Epithelial cell of proximal tubule (primary cell): ENCODE measurements at places on chromosomes 5 and 9. TPM values are rescaled to one million over a fixed set of nuclear protein-coding genes. Genes with fewer than 3 reads are reported as not detected.
A peak's percentile ranks its signal among the peaks of the same experiment; 100 is the strongest.

Gene FBXW5
- total RNA-seq, result 124 and 149 TPM in 2 replicates

Gene MARCOL
- not detected in 2 replicates for total RNA-seq

DNA sequence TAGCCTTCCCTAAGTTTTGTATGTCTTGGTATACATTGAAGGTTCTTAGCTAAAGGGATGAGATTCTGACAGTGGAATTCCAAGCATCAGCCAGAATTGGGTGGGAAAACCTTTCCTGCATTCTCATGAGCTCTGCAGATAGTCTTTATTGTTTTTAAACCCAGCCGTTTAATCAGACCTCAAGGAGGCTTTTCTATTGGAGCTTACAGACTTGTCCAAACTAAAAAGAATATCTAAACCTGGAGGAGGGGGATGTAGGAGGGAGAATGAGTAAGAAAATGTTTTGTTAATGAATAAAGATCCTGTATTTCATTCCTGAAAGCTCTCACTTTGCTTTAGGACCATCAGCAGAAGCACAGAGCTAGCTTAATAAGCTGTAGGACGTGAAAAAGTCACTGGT, 41.7 kb downstream of the EBF1 start:
- no peak for DNase-seq

Gene PKD2L2
- not detected in 2 replicates for total RNA-seq

- DNase-seq, result no peak
Observed at GRCh38 chr5:119340597-119341218, 15.1 kb upstream of the TNFAIP8 start.

DNA sequence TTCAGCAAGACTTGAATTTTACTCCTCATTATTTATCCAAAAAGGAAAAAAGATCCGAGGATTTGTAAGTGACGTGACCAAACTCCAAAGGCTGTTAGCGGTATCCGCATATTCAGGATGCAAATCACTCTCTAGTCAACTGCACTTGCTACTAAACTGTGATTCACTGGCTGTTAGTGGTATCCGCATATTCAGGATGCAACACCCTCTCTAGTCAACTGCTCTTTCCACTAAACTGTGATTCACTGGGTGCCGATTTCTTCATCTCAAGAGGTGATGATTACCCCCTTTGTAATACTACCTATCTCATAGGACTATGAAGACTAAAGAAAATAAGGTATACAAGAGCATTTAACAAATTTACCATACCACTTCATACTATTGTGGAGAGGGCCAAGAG, 5.7 kb downstream of the MAPKAP1 start:
- DNase-seq, result peak; percentile 82

GRCh38 chr9:8917956-8918739, 1118.6 kb upstream of the DMAC1 start:
- no peak for DNase-seq

DNA sequence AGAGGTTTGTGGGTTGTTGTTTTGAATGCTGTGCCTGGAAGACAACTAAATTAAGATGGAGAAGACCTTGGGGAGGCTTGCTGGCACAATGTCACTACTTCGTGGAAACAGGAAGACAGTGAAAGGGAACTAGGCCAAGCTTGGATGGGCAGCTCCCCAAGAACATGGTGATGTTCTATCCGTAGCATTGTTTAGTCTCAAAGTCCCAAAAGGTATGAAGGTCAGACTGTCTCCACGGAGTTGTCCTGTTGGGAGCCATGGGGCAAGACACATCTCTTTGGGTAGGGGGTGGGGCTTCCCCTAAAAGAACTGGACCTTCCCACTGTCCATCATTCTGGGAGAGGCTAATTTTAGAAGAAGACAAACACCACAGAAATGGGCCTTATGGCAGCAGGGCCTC, 140.5 kb downstream of the ENTREP1 start:
- DNase-seq, result no peak

- peak; percentile 18 for DNase-seq
Observed at GRCh38 chr9:96009690-96010472, 134.4 kb downstream of the ERCC6L2 start.

DNA sequence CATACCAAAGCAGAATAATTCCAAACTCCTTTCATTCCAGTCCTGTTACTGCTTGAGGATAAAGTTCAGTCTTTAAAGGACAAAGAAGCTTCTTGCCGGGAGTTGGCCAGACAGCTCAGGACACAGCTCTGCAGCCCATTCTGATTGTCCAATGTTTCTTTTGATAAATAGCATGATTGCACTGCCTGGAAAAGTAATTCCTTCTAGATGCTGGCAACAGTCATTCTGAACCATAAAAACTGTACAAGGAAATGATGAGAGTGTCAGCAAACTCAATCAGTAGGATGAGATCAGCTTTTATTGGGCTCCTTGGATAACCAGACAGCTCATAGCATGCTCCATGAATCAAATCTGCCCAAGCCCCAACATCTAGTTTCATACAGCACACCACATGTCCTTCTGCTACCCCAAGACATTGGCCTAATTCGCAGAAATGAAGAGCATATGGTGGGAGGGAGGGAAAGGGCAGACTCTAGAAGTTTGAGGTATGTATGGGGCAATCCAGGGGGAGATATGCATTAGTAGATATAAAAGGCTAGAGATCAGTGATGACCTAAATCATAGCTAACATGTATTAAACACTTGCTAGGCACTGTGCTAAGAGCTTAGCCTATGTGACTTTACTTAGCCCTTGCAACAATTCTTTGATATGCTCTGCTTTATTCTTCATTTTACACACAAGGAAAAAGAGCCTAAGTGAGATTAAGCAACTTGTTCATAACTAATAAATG, 219.9 kb upstream of the NREP start:
- no peak for DNase-seq

GRCh38 chr5:14476786-14477435, 104.7 kb upstream of the OTULINL start:
- no peak for DNase-seq

- no peak for DNase-seq
Observed at GRCh38 chr9:37413311-37413710, 9.2 kb upstream of the GRHPR start.

- DNase-seq, result no peak
Observed at GRCh38 chr5:143106174-143106573, 297.3 kb downstream of the NR3C1 start.

GRCh38 chr5:96001262-96001661, 39.6 kb upstream of the ELL2 start:
- DNase-seq, result peak; percentile 25

GRCh38 chr5:9500625-9501024, 45.2 kb downstream of the SEMA5A start:
- DNase-seq, result no peak

DNA sequence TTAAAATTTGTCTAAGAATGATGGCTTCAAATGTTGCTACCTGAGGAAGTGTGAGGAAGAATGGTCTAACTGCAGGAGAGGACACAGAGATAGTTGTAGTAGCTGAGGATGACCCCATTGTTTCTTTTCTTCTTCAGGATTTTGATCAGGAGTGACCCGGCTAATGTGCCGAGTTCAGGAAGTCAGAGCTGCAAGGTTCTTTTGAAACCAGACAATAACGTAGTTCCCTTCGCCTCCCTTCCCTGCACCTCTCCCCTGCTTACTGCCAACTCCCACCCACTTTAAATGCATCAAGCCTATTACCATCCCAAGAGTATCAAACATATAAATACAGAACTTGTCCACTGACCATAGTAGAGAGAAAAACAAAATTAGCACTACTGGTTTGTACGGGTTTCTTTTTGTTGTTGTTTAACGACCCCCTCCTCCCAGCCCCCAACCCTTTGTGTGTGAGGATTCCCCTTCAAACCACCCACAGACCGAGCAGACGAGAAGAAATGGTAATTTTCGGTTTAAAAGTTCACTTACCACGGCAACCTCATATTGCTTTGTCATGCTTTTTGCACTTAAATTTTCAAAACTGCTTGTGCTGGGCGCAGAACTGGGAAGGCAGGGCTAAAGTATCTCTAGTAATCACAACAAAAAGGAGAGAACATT, 23.5 kb upstream of the ELAVL2 start:
- no peak for DNase-seq

Gene GOLGA1
- total RNA-seq, result 5.4 and 26.0 TPM in 2 replicates

DNA sequence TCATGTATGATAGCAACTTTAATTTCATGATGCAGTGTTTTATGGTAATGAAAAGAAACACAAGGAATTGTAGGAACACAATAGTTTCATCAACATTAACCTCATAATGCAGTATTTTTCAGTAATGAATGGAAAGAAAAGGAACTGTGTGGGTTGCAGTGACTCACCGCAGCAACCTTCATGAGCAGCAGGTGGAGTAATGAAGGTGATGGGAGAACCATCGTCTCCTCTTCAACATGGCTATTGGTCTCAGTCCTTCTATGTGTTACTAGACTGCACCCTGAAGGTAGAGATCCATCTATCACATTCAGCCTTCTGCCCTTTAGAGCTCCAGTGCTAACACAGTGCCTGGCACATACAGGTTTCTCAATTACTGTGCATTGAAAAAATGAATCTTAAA, 58.0 kb downstream of the TMEM215 start:
- no peak for DNase-seq

- DNase-seq, result no peak
Observed at GRCh38 chr9:89603767-89604665, 796 bp upstream of the GADD45G start.

DNA sequence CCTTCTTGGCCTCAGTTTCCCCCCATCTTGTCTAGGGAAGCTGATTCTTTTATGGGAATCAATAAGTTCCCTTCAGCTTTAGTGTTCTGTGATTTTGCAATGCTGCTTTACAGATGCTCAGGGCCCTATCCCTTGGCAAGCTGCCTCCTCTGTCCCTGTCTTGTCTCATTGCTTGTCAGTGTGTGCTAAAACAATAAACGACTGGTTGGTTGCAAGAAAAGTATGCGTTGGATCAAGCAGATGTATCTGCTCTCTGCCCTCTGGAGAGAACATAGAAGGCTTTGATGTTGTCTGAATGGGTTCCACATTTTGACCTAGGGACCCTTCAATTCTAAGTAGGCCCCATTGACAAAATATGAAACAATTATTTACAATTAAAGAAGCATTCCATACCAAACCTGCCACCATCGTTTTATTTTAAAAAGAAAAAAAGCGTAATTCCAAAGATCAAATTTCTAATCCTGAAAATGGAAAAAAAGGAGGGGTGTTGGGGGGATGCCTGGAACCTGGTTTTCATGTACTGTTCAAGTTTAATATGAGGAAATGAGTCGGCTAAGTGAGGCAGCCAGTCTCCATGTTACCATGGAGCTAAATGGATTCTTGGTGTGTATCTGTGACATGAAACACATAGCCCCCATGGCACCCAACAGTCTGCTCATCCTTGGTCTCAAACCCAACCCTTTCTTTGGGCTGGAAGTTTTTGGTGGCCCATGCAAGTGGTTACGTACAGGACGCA, 31.2 kb upstream of the TARS1 start:
- no peak for DNase-seq

GRCh38 chr9:71986900-71987299, 73.5 kb downstream of the C9orf57 start:
- no peak for DNase-seq

DNA sequence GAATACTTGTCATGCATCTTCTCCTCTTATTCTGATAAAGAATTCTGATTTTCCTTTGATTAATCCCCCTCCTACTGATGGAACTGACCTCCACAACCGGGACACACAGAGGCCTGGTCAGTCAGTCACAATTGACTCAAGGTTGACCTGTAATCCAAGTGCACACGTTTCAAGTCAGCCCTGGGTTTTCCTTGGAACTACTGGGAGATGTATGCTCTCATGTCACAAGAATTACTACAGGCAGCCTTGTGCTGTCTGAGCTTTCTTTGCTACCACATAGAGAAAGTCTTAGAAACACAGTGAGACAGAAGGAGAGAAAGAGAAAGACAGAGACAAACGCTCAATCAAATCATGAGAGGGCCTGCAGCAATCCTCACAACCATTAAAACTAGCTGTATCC, 345.8 kb downstream of the PDE4D start:
- DNase-seq, result no peak

DNA sequence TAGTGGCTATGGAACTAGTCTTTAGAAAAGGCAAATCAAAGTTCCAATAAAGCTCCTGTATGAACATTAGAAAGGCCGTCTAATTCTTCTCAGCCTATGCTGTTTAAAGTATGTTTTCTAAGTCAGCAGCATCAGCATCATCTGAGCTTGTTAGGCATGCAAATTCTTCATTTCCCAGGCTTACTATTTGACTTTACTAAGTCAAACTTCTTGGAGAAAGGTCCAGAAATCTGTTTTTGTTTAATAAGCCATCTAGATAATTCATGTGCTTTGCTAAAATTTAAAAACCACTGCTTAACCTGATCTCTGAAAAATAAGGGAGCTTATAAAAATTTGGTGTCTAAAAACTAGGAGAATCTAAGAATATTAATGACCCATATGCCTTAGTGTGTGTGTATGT, 200.2 kb upstream of the SGCD start:
- DNase-seq, result no peak

DNA sequence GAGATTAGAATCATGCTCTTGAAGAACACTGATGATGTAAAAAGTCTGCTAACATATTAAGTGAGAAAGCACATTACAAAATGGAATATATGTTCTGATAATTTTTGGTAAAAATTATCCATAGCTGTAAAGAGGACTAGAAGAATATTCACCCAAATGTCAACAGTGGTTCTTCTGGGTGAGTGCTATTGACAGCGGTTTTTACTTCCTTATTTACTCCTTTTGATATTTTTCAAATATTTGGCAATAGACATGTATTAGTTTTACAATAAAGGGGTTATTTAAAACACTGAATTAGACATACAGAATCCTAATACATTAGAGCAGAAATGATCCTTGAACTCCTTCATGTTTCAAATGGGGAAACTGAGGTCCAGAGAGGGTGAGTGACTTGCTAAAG, 26.9 kb upstream of the MEGF9 start:
- no peak for DNase-seq

Gene ADGRV1
- total RNA-seq, result 0.69 and 2.3 TPM in 2 replicates

GRCh38 chr5:135062216-135063055, 28.4 kb upstream of the PITX1 start:
- DNase-seq, result no peak

DNA sequence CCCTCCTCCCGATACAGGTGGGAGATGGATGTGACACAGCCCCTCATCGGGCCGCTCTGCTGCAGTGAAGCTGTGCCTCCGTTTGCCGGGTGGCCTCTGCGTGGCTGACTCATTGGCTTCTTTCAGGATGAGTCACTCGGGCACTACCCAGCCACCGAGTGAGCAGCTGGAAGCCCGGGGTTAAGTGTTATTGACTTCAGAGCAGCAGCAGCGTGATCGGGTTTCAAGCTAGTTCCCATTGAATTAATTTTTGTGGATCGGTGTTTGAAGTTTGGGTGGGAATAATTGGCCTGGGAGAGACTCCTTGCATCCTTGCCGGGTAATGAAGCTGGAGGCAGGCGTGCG, 266.4 kb upstream of the IRX4 start:
- DNase-seq, result no peak

DNA sequence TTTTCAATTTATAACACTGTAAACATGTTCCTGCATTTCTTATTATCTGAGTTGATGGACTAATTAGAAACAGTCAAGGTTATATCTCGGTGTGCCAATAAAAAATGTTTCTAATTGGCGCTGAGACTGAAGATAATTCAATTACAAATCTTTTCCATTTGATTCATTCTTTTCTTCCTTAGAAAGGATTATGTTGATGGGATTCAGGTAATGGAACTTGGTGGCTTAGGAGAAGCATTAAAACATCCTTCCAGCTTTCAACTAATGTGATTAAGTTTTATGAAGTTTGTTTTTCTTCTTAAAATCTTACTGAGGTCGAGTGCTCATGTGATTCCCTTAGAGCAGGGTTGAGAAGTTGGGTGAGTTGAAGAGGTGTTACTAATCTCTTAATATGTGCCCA, 1015.3 kb downstream of the NR2F1-AS1 start:
- no peak for DNase-seq

- no peak for DNase-seq
Observed at GRCh38 chr9:1522219-1522767, 472.1 kb downstream of the DMRT2 start.
